Left ventricle myocardium inferior (tissue), 1 donor: ENCODE measurements at places on chromosomes 16 and 17.

DNA sequence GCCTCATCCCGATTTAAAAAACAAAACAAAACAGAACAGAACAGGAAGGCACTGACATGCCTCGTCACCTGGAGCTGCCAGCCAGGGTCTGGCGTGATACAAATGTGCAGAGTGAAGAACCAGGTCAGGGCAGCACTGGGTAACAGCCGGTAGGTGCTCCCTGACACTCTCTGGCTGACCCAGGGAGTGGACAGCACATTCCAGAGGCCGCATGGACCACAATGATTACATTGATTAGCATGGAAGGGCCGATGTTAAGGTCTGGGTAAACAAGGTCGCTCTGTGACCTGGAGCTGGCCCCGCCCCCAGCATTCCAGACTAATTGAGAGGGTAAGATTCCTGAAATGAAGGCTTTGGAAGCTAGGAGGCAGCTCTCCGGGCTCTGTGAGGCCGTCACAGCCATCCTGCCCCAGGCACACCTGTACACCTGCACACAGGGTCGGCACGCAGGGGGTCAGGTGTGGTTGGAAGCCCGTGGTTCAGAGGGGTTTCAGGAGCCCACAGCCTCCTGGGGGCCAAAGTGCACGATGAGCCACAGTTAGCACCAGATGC, 21.4 kb downstream of the PIEZO1 start:
- H3K4me1 ChIP-seq = peaks cover 52% of the 10 kb centered on the region
- DNase-seq = no peak
- no peaks in the 10 kb centered on the region for H3K36me3 ChIP-seq

- DNase-seq = no peak
- peaks cover 97% of the 10 kb centered on the region for H3K36me3 ChIP-seq
- no peak overlapping the region for H3K27ac ChIP-seq
- H3K4me1 ChIP-seq = no peaks in the 10 kb centered on the region
- no peak overlapping the region for H3K4me3 ChIP-seq
Observed at GRCh38 chr17:42720996-42721583, 23.8 kb downstream of the EZH1 start.

GRCh38 chr17:46722662-46723285, 95.7 kb downstream of the WNT3 start:
- no peaks in the 10 kb centered on the region for H3K27me3 ChIP-seq
- H3K27ac ChIP-seq = no peak overlapping the region
- DNase-seq = no peak
- H3K4me3 ChIP-seq = no peak overlapping the region
- H3K36me3 ChIP-seq = peaks cover 19% of the 10 kb centered on the region

DNA sequence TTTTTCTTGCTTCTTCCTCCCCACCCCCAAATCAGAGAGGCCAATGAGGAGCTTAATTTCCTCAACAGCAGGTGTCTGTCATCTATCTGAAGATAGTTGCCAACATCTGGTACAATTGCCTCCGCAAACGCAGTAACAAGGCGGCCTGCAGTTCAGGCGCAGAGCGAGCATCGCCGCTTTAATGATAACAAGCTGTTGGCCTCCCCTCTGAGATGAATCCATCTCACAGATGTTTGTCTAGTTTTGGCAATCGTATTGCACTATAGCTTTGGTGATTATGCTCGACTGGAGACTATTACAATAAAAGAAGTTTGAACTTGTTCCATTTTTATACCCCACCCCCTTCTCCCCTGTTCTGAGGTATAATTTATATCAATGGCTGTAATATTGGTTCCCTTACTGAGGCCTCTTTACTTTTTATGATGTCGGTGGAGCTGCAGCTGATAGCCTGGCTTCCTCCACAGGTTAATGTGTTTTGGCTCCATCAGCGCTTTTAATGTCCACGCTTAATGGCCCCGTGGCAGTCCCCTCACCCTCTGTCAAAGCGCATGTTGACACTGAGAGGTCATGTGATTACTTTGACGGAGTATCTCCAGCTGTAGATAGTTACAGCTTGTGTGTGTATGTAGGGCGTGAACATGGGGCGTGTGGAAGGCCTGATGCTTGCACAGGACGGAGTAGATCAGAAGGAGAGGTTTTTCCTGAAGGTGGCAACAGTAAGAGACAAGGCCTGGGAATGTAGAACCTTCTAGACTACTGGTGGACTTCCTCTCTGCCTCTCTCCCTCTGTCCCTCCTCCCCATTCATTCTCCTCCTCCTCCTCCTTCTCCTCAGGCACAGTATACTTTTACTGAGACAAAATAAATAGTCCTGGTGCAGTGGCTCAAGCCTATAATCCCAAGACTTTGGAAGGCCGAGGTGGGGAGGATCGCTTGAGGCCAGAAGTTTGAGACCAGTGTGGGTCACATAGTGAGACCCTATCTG, 164.7 kb downstream of the MSI2 start:
- H3K27me3 ChIP-seq = no peaks in the 10 kb centered on the region
- no peak for DNase-seq
- H3K36me3 ChIP-seq = no peaks in the 10 kb centered on the region
- H3K27ac ChIP-seq = no peak overlapping the region
- peaks cover 41% of the 10 kb centered on the region for H3K4me1 ChIP-seq
- no peak overlapping the region for H3K4me3 ChIP-seq

- H3K36me3 ChIP-seq = no peaks in the 10 kb centered on the region
- peak; percentile 39 for DNase-seq
- H3K4me1 ChIP-seq = no peaks in the 10 kb centered on the region
- H3K27ac ChIP-seq = no peak within 1 kb of the TSS
- H3K4me3 ChIP-seq = no peak within 1 kb of the TSS
- H3K27me3 ChIP-seq = peaks cover 35% of the 10 kb centered on the region
Observed at GRCh38 chr17:18377437-18378204, at the start of gene EVPLL. Gene EVPLL, plus strand, starts transcription at chr17:18377778. Its CDS starts 3,160 bp downstream, at chr17:18380938.

- H3K27me3 ChIP-seq = peaks cover 51% of the 10 kb centered on the region
- no peak for DNase-seq
- H3K36me3 ChIP-seq = no peaks in the 10 kb centered on the region
Observed at GRCh38 chr16:86232496-86232895, 277.8 kb upstream of the FOXF1 start.

DNA sequence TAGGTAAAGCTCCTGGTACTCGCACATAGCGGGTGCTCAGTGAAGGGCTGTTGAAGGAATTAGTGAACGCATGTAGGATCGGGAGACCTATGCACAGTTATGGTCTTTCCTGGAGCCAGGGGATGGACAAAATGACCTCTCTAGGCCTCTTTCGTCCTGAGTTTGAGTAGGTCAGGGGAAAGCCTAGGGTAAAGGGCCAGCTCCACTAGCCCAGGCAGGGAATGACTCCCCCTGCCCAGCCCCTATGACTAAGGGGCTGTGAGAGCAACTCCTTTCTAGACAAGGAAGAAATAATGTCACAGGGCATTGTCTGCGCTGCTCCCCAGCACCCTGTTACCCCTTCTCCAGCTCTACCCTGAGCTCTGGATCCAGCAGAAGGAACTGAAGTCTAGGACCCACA, 24.6 kb upstream of the FMNL1 start:
- no peak for DNase-seq
- H3K4me3 ChIP-seq = no peak overlapping the region
- H3K36me3 ChIP-seq = no peaks in the 10 kb centered on the region
- no peaks in the 10 kb centered on the region for H3K27me3 ChIP-seq
- H3K4me1 ChIP-seq = peaks cover 21% of the 10 kb centered on the region

- no peak overlapping the region for H3K27ac ChIP-seq
- no peak overlapping the region for H3K4me3 ChIP-seq
- H3K4me1 ChIP-seq = peaks cover 7% of the 10 kb centered on the region
- DNase-seq = no peak
- H3K36me3 ChIP-seq = peaks cover 85% of the 10 kb centered on the region
Observed at GRCh38 chr16:15631730-15632409, 11.1 kb downstream of the MARF1 start.

GRCh38 chr17:21201298-21201595, 12.7 kb downstream of the TMEM11 start:
- H3K36me3 ChIP-seq = peaks cover 29% of the 10 kb centered on the region
- peak overlapping the region; percentile 27 for H3K27ac ChIP-seq
- no peaks in the 10 kb centered on the region for H3K27me3 ChIP-seq
- DNase-seq = peak; percentile 44

DNA sequence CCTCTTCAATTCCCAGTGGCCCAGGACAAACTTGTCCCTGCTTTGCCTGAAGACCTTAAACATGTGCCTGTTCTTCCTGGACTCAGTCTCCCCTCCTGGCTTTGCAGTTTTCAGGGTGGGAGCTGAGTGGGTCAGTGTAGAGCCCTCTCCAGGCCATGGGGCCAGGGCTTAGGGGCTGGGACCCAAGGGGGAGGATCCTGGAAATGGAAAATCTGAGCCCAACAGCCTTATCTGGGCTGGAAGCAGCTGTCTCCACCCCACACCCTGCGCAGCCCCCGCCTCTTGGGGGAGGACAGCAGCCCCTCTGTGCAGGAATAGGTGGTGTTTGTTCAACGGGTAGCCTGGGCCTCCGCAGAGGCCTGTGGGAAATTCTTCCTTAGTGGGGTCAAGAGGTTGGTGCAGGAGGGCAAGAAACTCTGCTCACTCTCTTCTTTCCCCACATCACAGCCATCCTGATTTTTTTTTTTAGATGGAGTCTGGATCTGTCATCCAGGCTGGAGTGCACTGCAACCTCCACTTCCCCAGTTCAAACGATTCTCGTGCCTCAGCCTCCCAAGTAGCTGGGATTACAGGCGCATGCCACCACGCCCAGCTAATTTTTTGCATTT, 6.8 kb upstream of the SMTNL2 start:
- H3K4me3 ChIP-seq = no peak overlapping the region
- DNase-seq = no peak
- H3K36me3 ChIP-seq = no peaks in the 10 kb centered on the region
- peak overlapping the region; percentile 40 for H3K27ac ChIP-seq
- H3K4me1 ChIP-seq = peaks cover 24% of the 10 kb centered on the region

DNA sequence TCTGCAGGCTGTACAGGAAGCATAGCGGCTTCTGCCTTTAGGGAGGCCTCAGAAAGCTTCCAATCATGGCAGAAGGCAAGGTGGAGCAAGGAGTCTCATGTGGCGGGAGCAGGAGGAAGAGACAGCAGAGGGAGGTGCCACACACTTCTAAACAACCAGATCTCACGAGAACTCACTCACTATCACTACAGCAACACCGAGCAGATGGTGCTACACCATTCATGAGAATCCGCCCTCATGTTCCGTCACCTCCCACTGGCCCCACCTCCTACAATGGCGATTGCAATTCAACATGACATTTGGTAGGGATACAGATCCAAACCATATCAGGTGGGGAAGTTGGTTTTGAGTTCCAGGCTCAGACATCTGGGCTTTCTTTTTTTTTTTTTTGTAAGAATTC, 31.9 kb upstream of the NUDT7 start:
- no peak for DNase-seq
- H3K4me3 ChIP-seq = no peak overlapping the region
- H3K36me3 ChIP-seq = no peaks in the 10 kb centered on the region
- no peaks in the 10 kb centered on the region for H3K4me1 ChIP-seq
- H3K27me3 ChIP-seq = peaks cover 55% of the 10 kb centered on the region

GRCh38 chr16:50437769-50438437, 69.1 kb upstream of the BRD7 start:
- no peak for DNase-seq
- no peaks in the 10 kb centered on the region for H3K4me1 ChIP-seq
- no peaks in the 10 kb centered on the region for H3K36me3 ChIP-seq
- no peak overlapping the region for H3K27ac ChIP-seq
- H3K4me3 ChIP-seq = no peak overlapping the region
- peaks cover 41% of the 10 kb centered on the region for H3K27me3 ChIP-seq

DNA sequence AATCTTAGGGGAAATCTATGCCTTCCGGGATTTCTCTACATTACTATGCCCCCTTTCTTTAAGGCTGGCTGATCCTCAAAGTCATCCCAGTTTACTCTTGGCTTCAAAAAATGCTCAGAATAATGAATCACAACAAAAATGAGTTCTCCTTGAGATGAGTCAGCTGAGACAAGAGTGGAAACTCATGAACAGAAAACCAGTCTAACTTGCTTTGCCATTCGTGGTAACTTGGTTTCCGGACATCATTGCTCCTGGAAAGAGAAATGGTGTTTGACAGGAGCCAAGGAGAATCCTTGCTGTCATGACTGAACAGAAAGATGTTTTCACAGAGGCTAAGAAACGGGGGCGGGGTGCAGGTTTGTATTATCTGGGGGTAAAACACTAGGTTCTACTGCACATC, 435.6 kb upstream of the DYNLRB2 start:
- no peak for DNase-seq
- no peak overlapping the region for H3K27ac ChIP-seq
- peaks cover 10% of the 10 kb centered on the region for H3K27me3 ChIP-seq

DNA sequence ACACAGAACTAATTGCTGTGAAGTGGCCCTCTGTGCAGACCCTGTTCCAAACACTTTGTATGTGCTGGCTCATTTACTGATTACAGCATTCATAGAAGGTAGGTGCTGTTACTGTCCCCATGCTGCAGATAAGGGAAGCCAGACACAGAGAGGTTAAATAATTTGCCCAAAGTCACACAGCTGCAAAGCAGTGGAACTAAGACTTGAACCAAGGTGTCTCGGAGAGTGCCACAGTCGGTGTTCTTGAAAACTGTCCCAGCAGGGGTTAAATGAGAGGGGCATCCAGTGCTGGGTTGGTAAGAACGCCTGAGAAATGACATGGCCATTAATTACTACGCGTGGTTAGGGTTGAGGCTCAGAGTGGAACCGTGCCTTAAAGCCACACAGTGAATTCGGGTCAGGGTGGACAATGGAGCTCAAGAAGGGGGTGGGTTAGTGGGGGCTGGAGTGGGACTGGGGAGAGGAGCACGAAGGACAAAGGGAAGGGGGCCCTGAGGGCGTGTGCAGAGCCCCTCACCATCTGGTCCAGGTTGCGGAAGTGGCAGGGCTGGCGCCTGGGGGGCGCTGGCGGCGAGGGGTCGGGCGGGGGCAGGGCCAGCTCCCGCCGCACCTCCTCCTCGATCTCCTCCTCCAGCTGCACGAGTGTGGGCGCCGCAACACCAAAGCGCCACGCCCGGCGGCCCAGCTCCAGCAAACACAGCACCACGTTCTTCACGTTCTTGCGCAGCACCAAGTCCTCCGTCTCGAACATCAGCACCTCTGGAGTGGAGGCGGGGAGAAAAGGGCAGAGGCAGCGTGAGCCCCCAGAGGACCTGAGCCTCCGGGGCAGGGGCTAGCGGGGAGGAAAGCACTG, 3.3 kb downstream of the GAS2L2 start:
- H3K27me3 ChIP-seq = peaks cover 82% of the 10 kb centered on the region
- DNase-seq = no peak

DNA sequence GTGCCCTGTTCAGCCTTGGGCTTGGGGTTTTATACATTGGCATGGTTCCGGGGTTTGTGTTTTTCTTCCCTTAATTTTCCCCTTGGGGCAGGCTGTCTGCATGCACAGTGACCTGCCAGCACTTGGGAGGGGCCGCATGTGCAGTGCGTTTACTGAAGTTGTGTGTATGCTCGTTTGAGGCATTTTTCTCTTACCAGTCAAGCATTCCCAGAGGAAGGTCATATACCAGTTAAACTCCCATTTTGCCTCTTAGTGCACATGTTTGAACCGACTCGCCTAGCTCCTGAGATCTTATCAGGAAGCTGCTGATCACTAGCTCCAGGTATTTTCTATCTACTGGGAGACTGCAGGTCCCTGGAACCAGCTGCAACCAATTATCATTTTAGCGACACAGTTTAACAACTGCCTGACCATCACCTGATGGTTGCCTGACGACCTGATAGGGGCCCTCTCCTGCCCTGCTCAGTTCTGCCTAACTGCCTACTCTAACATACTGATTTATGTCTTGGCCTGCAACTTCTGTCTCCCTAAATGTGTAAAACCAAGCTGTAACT, 51.4 kb downstream of the MFSD11 start:
- H3K4me1 ChIP-seq = peaks cover 20% of the 10 kb centered on the region
- H3K36me3 ChIP-seq = peaks cover 18% of the 10 kb centered on the region
- H3K27ac ChIP-seq = no peak overlapping the region

GRCh38 chr16:77784441-77785372, 3.7 kb upstream of the VAT1L start:
- H3K4me3 ChIP-seq = no peak overlapping the region
- DNase-seq = no peak
- H3K27ac ChIP-seq = no peak overlapping the region
- H3K4me1 ChIP-seq = peaks cover 19% of the 10 kb centered on the region
- H3K36me3 ChIP-seq = no peaks in the 10 kb centered on the region
- peaks cover 42% of the 10 kb centered on the region for H3K27me3 ChIP-seq
